ENCODE measurements at places on chromosomes 11 and 22.

DNA sequence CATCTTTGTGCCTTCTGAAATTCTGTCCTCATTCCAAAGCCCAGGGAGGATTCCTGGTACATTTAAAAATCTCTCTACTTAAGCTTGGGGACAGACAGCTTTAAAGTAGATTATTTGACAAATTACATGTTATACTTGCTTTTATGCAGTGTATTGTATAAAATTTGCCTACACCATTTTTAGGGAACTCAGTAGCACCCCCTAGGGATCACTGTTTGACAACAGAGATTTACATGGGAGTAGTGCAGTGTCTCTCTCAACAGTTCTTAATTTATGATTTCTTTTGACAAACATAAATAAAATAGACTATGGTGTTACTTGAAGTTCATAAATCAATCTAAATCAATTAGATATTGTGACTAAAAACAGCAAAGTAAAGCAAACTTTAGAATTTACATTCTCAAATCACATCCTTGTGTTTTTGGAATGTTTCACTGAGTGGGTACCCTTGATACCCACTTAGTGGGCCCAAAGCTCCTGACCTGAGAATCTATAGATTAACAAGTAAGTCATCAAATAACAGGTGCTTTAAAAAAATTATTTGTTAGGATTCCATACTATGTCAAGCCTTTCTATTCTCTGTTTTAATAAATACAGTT is 428.8 kb downstream of the DYNC2H1 start:
- peak; percentile 62 for DNase-seq

DNA sequence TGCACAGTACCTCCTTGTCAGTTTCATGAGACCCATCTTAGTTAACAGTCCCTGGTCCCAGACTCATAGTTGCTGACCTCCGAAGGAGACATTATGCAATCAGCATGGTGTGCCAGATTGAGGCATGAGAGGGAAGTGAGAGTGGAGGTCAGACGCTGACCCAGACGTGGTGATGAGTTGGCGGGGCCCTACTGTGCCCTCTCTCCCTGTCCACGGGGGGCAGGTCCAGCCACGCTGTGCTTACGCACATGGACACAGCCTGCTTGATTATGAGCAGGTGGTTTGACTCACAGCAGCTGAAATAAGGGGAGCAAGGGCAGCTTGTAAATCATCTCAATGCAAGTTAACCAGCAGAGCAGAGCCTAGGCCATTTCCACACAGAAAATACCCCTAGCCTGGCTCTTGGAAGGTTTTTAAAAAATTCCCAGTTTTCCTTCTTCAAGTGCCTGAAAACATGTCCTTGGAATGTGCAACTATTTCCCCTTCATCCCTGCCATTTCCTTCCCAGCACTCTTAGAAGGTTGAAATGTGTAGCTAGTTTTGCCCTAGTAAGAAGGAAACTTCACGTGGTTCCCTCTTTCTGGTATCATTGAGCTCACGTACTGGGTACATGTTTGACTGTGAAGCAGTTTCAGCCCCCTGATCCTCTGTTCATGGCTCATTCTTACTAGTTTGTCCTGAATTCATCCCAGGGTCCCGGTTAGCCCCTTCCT is 122.6 kb upstream of the SORL1-AS1 start:
- DNase-seq, result peak; percentile 82

- no peak for DNase-seq
Observed at GRCh38 chr11:113685654-113686359, 20.3 kb downstream of the TMPRSS5 start.

DNA sequence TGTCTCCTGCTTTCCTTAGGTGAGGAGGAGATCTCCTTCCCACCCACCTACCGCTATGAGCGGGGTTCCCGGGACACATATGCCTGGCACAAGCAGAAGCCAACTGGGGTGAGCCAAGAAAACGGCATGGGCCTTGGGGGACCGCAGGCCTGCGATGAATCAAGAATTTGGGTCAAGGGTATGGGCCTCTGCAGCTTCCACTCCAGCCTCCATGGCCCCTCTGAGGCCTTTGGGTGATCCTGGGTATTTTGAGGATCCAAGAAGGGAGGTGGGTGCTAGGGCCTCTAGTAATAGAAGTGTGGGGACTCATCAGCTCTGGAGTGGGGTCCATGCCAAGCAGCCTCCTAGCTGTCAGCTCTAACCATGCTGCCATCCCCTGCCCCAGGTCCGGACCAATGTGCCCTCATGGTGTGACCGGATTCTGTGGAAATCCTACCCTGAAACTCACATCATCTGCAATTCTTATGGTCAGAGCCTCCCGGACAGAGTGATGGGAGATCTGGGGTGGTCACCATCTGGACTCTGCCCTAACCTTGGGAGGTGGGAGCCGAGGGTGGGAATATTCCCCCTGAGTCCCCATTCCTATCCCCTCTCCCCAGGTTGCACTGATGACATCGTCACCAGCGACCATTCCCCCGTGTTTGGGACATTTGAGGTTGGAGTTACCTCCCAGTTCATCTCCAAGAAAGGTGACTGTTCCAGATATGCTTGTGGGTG is 8.6 kb downstream of the INPPL1 start:
- DNase-seq, result no peak

DNA sequence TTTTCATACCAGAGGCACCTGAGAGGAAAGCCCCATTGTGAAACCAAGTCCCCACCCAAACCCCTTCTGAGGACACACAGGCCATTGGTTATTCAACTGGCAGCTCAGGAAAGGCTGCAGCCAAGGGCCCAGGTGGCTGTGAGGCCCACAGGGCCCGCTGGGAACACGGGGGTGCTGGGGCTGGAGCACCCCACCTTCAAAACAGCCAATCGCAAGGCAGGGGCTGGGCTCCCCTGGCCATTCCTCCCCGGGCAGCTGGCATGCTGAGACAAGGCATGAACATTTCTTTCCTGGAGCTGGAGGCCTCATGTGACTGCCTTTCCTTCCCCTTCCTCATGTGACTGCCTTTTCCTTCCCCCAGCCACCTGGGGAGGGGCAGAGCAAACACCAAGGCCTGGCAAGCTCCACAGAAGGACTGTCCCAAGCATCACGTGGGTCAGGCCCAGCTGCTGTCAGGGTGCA is 76.9 kb downstream of the PIWIL3 start:
- no peak for DNase-seq

DNA sequence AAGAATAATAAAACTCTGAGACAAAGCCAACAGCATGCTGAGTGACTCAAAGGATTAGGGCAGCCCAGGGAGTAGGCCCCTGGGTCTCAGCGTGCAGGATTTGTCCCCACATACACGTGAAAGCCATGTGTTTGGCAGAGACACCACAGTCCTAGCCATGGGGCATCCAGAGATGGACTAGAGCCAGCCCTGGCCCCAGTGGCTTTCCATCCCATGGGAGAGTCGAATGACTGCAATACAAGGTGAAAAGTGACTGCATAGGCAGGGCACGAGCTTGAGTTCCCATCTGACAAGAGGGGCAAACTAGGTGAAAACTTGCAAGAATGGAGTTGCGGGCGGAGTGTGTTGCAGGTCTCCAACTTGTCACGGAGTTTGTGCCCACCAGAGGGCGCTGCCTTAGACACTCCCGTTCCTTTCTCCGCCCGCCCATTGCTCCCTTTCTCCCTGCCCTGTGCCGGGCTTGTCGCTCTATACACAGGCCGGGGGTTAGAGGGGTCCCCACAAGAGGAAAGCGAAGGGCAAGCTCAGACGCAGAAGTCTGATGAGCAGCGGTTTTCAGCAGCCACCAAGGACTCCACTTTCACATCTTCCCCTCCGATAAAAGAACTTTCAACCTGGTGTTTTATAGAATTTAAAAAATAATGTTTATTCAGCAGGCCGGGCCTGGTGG is 24.2 kb downstream of the TSKU start:
- peak; percentile 80 for DNase-seq

DNA sequence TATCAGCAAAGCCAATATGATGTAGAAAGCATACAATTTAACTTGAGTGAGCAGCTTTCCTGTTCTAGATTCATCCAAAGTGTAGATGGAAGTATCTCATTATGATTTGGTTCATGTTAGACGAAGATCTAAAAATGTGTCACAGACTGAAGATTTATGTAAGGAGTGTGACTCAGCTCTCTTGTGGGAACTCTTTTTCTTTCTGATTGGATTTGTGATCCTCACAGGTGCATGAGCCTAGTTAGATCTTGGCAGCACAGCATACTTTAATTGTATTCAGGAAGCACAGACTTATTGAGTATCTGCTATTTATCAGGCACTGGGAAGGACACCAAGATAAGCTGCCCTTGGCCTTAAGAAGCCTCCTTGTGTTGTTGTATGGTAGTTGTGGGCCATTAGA is 147.1 kb downstream of the C11orf91 start:
- peak; percentile 16 for DNase-seq
